Adipocyte (in vitro differentiated cells): ENCODE measurements at places on chromosomes 12 and 14.

DNA sequence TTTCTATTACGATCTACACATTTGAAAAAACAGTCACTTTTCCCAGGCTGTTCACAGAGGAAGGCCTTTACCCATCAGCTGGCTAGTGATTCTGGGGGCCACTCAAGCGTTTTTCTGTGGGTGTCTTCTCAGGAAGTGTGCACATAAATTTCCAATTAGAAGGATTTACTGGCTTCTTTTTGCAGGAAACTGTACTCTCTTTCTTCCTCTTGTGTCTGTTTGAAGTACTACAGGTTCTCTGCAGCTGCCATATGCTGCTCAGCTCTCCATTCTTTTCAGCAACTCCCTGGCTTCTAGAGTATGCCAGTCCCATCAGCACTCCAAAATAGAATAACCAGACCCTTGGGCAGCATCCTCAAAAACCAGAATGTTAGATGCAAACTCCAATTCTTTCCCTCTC, 110.4 kb upstream of the NAV3 start:
- DNase-seq = no peak

GRCh38 chr12:3202096-3202495, 124.9 kb downstream of the TSPAN9 start:
- no peak for DNase-seq

DNA sequence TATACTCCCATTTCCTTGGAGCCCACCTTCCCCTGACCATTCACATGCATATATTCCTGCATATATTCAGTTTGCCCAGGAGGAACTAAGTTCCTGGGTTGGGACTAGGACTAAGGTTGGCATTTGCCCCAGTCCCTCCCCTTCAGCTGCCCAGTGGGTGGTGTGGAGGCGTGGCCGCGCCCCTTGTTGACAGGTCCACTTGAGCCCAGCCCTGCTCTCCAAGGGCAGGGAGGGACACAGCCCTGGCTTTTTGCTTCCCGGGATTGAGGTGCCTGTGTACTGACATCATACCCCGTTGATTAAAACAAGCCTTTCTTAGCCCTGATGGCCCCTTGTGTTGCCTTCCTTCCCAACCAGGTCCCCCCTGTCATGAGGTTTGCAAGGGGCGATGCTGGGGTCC, 7.3 kb downstream of the ERBB3 start:
- DNase-seq = no peak

GRCh38 chr12:65894088-65894487, 69.8 kb downstream of the HMGA2 start:
- no peak for DNase-seq

DNA sequence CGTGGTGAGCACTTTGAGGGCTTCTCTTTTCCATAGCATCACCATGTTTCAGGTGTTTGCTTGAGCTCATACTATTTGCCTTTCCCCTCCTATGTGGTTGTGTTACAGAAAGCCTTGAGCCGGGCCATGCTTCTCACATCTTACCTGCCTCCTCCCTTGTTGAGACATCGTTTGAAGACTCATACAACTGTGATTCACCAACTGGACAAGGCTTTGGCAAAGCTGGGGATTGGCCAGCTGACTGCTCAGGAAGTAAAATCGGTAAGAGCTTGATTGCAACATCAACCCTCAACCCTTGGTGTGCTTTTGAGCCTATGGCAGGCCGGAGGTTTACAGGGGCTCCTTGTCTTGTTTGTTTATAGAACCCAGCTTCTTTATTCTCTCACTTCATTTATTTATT, 8.1 kb downstream of the LETMD1 start:
- DNase-seq = no peak

DNA sequence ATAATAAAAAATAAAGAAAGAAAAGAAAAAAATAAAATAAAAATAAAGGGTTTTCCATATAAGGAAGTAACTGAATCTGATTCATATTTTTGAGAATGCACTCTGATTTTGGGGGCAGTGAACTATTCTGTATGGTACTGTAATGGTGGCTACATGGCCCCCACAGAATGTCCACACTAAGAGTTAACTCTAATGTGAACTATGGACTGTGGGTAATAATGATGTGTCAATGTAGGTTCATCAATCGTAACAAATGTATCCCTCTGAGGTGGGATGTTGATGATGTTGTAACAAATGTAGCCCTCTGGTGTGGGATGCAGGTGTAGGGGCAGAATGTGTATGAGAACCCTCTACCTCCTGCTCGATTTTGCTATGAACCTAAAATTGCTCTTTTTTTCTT, 13.8 kb downstream of the KRT8 start:
- no peak for DNase-seq

DNA sequence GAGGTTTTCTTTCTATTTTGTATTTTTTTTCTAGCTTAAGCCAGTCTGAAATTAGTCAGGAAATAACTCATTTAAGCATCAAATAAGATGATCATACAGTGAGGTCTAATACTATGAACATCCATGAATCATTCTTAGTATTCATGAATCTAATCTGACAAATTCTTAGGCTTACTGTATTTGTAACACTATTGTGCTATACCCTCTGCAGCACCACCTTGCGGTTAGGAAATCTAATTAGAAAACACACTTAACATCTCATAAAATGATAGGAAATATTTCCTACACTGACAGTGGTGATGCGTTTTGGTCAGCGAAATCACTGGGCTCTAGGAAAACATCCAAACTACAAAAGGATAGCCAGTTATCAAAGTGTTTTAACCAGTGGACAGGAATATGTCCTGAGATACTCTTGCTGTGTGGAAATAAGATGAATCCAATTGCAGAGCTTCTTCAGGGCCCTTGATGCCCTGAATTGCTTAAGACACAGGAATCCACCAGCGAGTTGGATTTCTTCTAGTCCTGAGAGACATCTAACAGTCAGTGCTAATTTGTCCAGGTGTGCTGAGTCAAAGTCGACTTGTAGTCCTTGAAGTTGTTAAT, 109.3 kb upstream of the MYF6 start:
- DNase-seq = peak; percentile 77

- DNase-seq = no peak
These were observed 13.9 kb upstream of the AVPR1A start for GRCh38 chr12:63164911-63165310.

- DNase-seq = no peak
These were observed 146.8 kb downstream of the C12orf42 start for GRCh38 chr12:103348935-103349334.

- peak; percentile 84 for DNase-seq
These were observed 3.9 kb downstream of the SAMD4A start for GRCh38 chr14:54570631-54571415.

DNA sequence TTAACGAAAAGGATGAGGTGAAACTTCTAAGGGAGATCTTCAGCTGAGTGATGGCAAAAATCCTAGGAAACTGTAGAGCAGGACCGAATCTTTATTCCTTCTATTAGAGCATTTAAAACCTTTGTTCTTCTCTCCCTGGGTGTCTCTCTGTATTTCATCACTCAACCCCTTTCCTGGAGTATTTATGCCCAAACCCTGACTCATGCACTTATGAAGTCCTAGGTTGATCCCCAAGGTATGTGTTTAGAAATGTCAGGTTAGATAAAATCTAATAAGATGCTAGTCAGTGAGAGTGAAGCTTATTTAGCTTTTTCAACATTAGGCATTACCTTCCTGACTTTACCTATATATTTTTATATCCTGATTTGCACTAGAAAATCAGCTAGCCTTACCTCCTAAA, 239.8 kb upstream of the NPAS3 start:
- peak; percentile 35 for DNase-seq

- DNase-seq = peak; percentile 1
These were observed 24.0 kb downstream of the TTC9 start for GRCh38 chr14:70665448-70666360.

- no peak for DNase-seq
These were observed 9.1 kb downstream of the B4GALNT1 start for GRCh38 chr12:57623811-57624390.

DNA sequence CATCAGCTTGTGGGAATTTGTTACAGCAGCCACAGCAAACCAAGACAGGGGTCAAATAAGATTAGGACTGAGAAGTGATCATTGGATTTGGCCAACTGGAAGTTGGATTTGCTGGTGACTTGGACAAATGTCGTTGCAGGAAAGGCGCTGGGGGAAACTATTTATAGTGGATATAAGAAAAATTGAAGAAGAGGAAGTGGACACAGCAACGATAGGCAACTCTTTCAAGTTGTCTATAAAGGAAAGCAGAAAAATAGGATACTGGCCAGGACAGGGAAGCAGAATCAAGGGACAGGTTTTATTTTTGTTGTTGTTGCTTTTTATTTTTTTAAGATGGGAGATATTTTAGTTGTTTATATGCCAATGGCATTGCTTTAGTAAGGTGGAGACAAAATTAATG, 56.2 kb upstream of the RTRAF start:
- no peak for DNase-seq

DNA sequence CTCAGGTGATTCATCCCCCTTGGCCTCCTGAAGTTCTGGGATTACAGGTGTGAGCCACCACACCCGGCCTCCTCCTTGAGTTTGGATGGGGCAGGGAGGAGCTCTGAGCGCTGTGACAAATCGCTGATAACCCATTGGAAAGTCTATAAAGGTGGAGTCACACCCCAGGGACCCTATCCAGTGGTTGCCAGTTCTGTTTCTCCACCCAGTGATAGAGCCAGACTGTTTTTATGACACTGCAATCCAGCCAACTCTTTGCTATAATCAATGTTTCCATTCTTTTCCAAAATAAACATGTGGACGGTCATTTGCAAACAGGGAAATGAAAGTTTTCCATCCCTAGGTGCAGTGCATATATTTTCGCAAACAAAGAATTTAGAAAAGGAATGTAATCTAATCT, 142.0 kb upstream of the PELI2 start:
- no peak for DNase-seq

GRCh38 chr12:8556531-8557097, 15.9 kb upstream of the CLEC4E start:
- DNase-seq = no peak

GRCh38 chr14:90985601-90986242, 74.7 kb downstream of the RPS6KA5 start:
- DNase-seq = no peak

DNA sequence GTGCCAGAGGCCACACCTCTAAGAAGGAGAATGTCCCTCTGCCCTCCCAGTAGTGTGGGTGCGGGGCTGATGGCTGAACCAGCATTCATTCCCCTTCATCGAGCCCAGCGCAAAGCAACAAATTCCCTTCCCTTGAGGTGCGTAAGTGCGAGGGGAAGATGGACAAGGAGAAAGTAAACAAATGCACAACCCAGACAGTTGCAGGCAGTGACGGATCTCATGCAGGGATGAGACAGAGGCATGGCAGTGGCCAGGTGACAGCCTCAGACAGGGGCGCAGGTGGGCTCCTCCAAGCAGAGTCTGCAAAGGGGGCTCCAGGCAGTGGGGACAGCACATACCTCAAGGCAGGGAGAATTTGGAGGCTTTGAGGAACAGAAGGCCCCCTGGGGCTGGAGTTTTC, 2.3 kb upstream of the MYL2 start:
- no peak for DNase-seq

- DNase-seq = no peak
These were observed 3.4 kb upstream of the SLCO1A2 start for GRCh38 chr12:21337959-21338744.

- no peak for DNase-seq
These were observed 67.1 kb downstream of the DUSP16 start for GRCh38 chr12:12495536-12495935.

DNA sequence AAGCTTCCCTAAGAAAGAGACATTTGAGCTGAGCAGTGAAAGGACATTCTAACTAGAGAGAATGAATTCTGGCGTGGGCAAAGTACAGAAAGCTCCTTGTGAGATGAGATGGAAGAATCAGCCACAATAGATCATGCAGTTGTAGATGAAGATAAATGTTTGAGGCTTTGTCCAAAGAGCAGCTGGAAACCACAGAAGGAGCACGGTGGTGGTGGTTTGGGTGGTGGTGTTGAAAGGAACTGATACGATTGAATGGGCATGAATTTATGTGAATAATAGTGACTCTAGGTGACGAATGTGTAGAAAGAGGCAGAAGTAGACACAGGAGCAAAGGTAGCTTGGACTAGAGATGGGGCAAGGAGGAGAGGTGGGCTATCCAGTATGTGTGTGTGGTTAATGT, 260.5 kb upstream of the TMTC1 start:
- no peak for DNase-seq

DNA sequence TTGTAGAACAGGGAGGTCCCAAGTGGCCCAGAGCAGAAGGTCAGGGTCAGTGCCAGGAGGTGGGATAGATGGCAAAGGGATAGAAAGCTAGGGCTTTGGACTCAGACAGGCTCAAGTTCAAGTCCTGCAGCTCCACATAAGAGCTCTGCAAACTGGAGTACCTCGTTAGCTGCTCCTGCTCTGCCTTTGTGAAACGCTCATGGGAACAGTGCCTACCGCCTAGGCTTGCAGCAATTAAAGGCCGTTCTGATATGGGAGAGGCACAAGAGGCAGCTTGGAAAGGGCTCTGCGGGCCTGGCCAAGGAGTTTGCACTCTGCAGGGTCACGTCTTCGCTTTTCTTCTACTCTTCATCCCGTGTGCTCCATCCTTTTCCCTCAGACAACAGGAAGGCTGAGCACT, 54.1 kb downstream of the MAP1LC3B2 start:
- DNase-seq = no peak

- no peak for DNase-seq
These were observed 177.7 kb downstream of the MED13L start for GRCh38 chr12:116099652-116100432.

DNA sequence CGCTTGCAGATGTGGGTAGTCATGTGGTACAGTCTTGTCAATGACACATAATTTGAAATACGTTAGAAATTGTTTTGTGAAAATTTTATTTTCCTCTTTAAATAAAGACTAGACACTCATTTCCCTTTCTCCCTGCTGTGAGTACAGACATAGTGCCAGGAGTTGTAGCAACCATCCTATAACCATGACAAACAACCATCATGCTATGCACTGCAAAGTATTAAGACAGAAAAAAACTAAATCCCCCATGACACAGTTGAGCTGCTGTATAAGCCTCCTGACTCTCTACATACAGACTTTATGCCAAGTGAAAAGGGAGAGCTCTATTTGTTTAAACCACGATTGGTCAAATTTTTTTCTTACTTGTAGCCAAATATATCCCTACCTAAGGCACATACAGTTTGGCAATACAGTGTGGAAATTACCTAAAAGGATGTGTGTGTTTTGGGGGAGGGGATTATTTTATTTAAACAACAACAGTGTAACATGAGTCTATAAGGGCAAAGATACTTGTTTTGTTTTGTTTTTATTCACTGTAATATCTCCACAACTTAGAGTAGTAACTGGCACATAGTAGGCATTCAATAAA, 45.0 kb upstream of the KRR1 start:
- DNase-seq = peak; percentile 26

GRCh38 chr14:75927564-75928087, 54.2 kb downstream of the TGFB3 start:
- no peak for DNase-seq

GRCh38 chr14:51442513-51443175, 202.6 kb downstream of the TMX1 start:
- DNase-seq = peak; percentile 94

GRCh38 chr12:124694250-124694649, 126.8 kb upstream of the NCOR2 start:
- DNase-seq = no peak

- DNase-seq = no peak
These were observed 49.2 kb downstream of the NINJ2 start for GRCh38 chr12:613996-614395.

- no peak for DNase-seq
These were observed 54.0 kb downstream of the CYP46A1 start for GRCh38 chr14:99737956-99738667.
